ENCODE measurements at places on chromosomes 2 and 18.
A peak's percentile ranks its signal among the peaks of the same experiment; 100 is the strongest.

DNA sequence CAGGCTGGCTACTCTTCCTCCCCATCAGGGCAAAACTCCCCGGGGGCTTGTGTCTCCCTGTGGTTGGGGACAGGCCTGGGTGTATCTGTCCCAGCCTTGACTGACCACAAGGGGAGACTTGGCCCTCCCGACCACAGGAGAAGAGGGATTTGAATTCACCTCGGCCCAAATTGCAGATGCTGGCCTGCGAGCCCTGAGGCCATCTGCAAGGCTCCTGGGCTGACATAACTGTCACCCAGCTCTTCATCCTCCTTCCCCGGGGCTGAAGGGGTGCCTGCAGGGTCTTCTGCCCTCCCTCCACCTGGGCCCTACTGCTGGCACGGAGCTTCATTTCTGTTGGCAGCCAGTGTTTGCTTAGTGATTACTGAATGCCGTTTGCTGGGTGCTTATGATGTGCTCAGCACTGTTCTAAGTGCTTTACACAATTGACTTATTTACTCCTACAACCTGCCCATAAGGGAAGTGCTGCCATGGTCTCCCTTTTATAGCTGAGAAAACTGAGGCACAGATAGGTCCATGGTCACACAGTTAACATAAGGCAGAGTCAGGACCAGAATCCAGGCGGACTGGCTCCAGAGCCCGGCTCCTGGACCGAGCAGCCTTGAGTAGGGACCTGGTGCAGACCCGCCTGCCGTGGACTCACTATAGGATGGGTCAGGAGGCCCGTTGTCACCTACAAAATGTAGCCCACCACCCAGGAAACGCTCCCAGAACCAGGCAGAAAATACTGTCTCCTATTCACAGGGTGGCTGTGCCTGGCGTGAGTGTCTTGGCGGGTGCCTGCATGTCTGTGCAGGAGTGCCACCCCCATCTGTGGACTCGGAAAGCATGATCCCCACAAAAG, 18.9 kb downstream of the STEAP3 start:
- no peak for DNase-seq

GRCh38 chr2:45851576-45852304, 200.3 kb downstream of the PRKCE start:
- peak; percentile 49 for DNase-seq

DNA sequence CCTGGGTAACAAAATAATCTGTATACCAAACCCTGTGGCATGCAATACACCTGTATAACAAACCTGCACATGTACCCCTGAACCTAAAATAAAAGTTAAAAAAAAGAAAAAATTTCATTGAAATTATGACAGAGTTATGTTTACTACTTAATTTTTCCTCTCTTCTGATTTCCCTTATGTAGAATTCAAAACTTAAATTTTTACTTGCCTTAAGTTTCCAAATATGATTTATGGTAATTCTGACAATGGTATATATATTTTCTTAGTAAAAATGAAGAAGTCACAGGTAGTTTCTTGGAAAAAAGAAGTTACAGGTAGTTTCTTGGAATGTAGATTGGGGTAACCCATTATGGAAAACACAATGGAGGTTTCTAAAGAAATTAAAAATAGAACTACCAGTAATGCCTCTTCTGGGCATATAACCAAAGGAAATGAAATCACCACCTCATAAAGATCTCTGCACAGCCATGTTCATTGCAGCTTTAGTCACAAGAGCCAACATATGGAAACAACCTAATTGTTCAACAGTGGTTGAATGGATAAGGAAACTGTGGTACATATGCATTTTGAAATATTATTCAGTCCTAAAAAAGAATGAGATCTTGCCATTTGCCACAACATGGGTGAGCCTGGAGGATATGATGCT, 164.9 kb downstream of the BABAM2 start:
- DNase-seq, result no peak

GRCh38 chr2:73091696-73092095, 20.2 kb upstream of the SFXN5 start:
- no peak for DNase-seq

- no peak for DNase-seq
Observed at GRCh38 chr2:42098571-42099437, 51.0 kb downstream of the PKDCC start.

DNA sequence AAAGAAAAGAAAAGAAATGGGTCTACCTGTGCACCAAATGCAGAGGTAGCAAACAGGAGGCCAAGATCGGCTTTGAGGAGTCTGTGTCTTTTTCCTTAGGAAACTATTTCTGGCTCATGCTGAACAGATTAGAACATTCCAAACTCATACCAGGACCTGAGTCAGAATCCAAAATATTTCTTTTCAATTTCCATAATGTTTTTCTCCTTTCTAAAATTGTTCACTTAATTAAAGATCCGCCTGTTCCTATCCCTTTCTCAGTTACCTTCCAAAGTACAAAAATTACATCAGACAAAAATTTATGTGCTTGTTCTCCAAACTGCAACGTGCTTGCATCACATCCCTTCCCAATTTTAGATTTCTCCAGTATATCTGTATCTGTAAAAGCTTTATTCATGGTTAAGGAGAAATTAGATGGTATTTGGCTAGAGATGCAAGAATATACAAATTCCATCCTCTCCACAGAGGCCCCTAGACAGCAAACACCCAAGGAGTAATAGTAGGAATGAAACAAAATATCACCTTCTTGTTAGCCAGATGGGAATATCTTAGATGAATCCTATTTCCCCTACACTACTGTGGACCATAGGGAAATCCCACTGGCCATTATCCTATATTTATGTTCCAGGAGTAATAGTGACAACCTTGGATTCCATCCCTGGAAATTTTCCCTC, 130.6 kb downstream of the LNPK start:
- no peak for DNase-seq

DNA sequence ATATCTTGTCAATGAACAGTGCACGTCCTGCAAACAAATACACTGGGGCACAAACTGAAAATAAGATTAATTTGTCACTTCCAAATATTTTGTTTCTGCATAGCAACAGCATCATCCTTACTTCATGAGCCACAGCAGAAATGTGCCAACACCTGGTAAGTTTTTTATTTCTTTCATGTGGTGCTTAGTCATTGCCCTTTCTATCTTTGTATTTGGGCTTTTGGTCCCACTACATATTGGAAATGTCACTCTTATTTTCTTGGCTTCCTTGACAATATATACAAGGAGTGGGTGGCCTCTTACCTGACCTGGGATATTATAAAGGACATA, 208.0 kb downstream of the RBM43 start:
- no peak for DNase-seq

- DNase-seq, result peak; percentile 19
Observed at GRCh38 chr18:58045242-58046092, 1.4 kb downstream of the NEDD4L start.

DNA sequence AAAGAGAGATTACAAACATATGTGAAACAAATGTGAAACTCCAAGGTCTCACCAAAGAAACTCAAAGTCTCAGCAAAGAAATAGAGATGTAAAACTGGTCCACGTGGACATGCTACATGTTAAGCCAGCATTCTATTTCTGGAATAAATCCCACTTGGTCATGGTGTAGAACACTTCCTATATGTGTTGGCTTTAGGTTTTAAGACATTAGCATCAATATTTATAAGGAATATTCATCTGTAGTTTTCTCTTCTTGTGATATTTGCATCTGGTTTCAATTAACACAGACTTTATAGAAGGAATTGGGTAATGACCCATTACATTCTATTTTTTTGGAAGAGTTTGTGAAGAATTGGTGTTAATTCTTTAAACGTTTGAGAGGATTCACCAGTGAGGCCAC, 133.1 kb downstream of the COPS8 start:
- no peak for DNase-seq

DNA sequence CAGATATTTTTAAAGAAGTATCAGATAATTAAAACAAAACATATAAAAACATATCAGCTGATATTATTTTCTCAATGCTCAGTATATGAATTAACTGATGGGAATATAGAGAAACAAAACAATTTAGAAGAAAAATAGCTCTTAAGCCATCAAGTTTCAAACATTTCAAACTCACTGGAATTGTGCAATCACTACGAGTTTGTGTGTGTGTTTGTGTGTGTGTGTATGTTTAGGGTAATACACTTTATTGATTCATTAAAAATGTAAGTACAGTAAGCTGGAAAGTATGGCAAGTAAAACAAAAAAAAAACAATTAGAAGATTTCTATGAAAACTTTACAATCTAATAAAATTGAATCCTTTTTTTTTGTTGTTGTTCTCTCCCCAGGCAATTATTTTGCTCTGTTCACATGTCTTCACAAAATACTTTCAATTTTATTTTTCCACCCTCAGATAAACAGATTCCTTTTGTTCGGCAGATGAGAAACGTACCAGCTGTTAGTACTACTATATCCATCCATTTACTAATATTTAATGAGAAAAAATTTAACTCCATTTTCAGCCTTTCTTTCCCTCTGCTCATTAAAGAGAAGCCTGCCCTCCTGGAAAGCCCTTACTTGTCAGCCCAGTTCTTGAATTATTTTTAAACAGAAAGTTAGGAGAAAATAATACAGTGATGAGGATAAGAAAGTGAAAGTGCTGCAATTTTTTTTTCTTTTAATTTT, 87.6 kb downstream of the SLC8A1 start:
- no peak for DNase-seq

GRCh38 chr2:205453202-205453601, 229.1 kb upstream of the NRP2 start:
- no peak for DNase-seq

DNA sequence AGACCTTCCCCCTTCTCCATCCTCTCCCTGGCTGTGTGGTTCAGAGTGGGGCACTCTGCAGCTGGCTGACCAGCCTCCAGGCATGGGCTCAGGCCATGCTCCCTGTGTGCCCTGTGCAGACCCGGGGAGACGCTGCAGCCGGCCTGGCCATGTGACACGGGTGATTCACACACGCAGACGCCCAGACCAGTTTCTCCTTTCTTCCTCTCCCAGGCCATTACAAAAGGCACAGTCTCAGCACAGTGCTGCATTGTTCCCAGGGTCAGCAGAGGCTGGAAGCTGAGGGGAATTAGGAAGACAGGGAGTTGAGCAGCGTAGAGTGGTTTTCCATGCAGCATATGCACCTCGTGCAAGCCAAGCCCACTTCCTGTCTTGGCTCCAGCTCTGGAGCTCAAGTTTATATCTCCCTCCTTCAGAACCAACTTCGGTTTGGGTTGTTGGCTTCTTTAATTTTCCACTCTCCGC, 288.5 kb downstream of the TNS1 start:
- DNase-seq, result peak; percentile 39

- no peak for DNase-seq
Observed at GRCh38 chr2:186460465-186460864, 25.6 kb upstream of the ZC3H15 start.

- no peak for DNase-seq
Observed at GRCh38 chr2:40439473-40439872, 12.4 kb downstream of the SLC8A1 start.

GRCh38 chr2:47530105-47530760, 127.3 kb downstream of the MSH2 start:
- no peak for DNase-seq

GRCh38 chr2:36456227-36457175, 100.9 kb downstream of the CRIM1 start:
- no peak for DNase-seq

GRCh38 chr2:38446418-38446817, 69.3 kb upstream of the ATL2 start:
- no peak for DNase-seq

- DNase-seq, result no peak
Observed at GRCh38 chr2:204775766-204776165, 230.5 kb downstream of the PARD3B start.

GRCh38 chr18:43680096-43680495, 402.8 kb upstream of the SYT4 start:
- DNase-seq, result no peak

- DNase-seq, result no peak
Observed at GRCh38 chr2:30511122-30512083, 64.4 kb downstream of the LCLAT1 start.

- no peak for DNase-seq
Observed at GRCh38 chr18:67545681-67546080, 29.2 kb upstream of the DSEL start.

DNA sequence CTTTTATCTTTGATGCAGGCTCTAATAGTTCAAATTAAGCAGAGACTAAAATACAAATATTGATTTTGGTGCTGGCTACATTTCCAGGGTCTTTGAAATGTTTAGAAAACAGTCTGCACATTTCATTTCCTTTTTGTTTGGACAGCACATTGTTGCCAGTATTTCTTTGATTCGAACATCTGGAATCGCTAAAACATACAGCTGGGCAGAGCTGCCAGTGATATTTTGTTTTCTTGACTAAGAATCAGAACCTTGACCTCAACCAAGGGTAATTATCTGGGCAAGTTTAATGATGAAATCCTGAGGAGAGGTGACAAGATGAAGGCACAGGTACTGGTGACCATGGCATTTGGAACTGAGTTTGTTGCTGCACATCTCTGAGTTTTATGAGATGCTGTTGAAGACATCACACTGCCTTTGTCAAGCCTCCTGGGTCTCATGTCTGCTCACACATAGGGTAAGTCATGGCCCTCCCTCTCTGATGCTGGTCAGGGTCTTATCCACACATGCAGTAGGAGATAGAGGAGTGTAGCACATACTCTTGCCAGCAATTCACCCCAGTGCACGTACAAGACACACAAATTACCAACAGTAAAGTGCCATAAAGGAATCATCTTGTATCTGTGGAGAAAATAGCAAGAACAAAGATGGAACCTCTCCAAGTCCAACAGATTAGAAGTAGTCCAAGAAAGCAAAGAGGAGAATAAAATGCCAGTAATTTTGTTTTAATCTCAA, 391.9 kb downstream of the RND3 start:
- DNase-seq, result no peak

GRCh38 chr2:233125455-233126065, 65.4 kb downstream of the INPP5D start:
- no peak for DNase-seq

DNA sequence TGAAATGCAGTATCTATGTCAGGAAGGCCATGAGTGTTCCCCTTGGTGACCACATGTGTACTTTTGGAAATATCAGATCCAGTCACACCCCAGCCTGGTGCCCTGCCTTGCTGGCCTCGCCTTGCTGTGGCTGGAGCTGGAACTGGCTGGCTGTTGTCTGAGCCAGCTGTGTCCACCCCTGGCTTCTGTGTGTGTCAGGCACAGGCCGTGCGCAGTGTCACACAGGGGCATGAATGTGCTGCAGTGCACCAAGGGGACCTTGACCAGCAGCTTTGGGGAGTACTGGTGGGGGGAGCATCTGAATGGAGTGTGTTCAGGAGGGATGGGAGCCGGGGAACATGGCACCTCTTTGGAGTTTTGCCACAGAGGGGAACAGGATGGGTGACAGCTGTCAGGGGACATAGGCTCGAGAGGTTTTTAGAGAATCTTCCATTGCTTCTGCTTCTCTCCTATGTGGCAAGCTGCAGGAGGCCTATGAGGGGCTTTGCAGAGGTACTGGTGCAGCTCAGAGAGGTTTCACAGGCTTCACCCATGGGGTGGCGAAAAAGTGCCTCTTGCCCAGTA, 44.7 kb upstream of the FAHD2A start:
- DNase-seq, result no peak

GRCh38 chr2:179571252-179571651, 290.2 kb downstream of the ZNF385B start:
- no peak for DNase-seq

- DNase-seq, result no peak
Observed at GRCh38 chr2:8431446-8432125, 250.3 kb upstream of the ID2 start.

GRCh38 chr2:159054985-159055384, 86.5 kb downstream of the TANC1 start:
- no peak for DNase-seq
